Suppressor macrophage treated with lipopolysaccharide for 4 hours (primary cell): ENCODE measurements at places on chromosomes 5 and 9.
A peak's percentile ranks its signal among the peaks of the same experiment; 100 is the strongest.

- DNase-seq, result no peak
These were observed 722.8 kb upstream of the GRAMD2B start for GRCh38 chr5:125700380-125700861.

DNA sequence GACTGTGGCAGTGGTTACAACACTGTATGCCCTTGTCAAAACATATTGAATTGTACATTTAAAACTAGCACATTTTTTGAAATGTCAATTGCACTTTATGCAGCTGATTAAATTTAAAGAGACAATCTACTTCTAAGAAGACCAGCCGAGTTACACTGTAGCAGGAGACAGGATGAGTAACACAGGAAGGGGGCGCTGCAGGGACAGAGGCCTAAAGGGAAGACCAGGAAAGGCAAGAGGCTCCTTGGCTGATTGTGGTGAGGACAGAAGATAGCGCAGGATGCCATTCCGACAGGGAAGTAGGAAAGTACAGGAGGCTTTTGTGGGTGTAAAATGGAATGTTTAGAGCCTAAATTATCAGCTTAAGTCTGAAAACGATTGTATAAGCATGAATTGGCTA lies 28.2 kb upstream of the PPP2R2B start:
- no peak for DNase-seq

DNA sequence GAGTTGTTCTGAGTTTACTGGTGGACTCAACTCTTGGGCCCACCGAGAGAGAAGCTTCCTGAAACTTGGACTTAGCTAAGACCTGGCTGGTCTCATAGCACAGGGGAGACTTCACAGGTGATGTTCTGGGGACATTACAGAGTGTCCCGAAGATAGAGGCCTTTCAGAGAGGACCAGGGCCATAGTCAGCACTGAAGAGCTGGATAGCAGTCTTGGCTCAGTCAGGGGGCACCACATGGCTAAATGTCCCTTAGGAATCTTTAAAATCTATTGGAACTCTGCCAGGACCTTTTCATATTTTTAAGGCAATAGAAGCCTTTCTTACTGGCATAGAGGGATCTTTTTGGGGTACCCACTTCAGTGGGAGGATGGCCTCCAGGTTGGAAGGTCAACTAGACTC lies 59.8 kb upstream of the CPLX2 start:
- no peak for DNase-seq

DNA sequence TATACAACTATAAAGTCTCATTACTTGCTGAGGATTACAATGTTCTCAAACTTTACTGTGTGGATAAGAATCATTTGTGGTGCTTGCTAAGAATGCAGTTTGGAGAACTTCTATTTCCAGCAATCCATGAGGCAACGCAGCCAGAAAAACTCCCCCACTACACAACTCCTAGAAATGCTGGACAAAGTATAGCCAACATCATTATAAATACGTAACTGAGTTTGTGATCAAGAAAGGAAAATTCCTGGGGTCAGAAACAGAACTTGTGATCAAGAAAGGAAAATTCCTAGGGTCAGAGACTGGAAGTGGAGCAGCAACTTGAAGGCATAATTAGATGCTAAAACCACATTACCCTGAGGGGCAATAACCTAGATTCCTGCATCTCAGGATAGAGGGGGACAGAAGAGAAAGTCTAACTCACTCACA lies 81.1 kb downstream of the MAT2B start:
- DNase-seq, result no peak

DNA sequence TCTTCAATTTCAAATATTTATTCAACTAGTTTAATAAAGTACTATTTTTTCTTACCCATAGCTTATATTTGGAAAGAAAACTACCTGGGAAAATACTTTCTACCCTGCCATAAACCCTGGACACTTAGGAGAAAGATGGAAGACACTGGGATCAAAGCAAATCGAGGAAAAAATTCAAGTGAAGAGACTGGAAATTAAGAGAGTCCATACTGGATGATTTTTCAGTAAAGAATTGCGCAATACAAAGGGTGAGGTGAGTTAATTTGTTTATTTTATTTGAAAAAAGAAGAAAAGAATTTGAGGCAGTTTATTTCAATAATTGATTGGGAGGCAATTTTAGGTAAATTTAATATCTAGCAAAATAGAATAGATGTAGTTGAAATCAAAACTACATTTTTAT lies 331.8 kb upstream of the ITGA1 start:
- no peak for DNase-seq

DNA sequence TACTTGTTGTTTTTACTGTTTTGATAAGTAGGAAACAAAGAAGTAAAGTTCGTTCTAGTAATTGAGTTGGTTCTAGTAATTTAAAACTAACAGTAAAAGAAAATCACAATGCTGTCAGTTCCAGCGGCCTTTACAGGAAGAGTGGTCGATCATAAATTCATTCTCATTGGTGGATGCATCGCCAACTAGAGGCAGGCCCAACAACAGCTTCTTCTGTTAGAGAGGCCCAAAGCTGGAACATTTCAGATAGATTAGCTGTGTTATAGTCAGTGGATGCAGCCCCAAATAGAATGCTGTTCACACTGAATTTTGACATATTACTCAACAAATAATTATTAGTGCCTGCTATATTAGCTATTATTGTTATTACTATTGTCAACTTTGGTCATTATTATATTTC lies 80.8 kb downstream of the ARRDC3 start:
- DNase-seq, result no peak

- DNase-seq, result peak; percentile 2
These were observed 142.5 kb downstream of the ACER2 start for GRCh38 chr9:19551124-19551929.

- no peak for DNase-seq
These were observed 3.2 kb downstream of the ZNF131 start for GRCh38 chr5:43123887-43124286.

- DNase-seq, result peak; percentile 91
These were observed 91.3 kb upstream of the ZNF366 start for GRCh38 chr5:72598401-72599064.

DNA sequence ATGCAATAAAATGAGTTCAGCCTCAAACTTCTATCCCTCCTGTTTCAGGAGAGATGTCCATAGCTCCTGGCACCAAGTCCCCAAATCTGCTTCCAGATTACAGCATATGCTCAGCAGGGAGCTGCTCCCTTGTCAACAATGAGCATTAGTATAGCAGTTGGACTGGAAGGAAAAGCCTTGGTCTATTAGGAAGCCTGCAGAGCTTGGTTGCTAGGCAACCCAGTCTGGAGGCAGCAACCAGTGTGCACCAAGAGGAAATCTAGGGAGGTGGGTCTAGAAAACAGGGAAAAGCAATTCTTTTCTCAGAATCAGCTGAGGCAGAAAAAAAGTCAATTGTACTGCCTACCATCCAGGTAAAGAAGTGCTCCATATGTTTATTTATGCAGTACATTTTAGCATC lies 229.5 kb upstream of the NMUR2 start:
- no peak for DNase-seq

DNA sequence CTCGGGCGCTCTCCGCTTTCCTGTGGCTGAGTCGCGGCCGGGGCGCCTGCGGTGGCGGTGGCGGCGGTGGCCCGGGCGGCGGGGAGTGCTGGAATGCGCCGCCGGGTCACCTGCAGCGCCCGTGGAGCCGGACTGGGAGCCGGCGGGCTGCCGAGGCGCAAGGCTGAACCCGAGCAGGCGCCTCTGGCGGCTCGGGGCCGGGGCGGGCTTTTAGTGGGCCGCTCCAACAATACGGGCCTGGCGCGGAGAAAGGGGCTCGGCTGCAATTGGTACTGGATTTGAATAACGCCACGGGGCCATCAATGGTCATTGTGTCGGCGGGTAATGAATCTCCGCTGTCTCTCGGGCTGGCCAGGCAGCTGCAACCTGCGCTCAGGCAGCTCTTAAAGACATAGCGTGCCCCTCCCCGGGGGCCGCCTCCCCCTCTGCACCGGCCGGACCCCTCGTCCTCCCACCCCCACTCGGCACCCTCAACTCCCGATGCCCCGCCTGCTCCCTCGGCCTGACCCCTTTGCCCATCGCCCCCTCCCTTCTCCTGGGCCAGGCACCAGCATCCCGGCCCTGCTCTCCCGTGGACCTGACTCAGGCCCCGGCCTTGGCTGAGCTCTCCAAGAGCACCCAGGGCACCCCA lies 22.1 kb downstream of the URM1 start:
- no peak for DNase-seq

DNA sequence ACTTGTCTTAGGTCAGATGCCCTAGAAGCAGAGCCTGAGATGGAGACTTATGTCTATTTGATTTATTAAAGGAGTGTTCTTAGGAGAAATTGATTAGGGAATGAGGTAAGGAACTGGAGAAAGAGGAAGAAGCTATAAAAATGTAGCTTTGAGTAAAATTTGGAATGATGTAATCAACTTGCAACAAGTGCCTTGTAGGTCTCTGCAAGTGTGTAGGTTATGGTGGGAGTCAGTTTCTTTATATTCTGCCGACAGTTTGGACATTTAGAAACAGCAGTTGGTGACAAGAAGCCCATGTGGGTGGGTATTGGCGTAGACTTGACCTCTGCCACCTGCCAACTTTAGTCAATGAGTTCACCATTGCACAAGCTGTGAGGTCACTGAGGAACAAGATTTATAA lies 986.5 kb downstream of the CDH18 start:
- DNase-seq, result no peak

- no peak for DNase-seq
These were observed 4.0 kb downstream of the GADD45G start for GRCh38 chr9:89608641-89609335.

DNA sequence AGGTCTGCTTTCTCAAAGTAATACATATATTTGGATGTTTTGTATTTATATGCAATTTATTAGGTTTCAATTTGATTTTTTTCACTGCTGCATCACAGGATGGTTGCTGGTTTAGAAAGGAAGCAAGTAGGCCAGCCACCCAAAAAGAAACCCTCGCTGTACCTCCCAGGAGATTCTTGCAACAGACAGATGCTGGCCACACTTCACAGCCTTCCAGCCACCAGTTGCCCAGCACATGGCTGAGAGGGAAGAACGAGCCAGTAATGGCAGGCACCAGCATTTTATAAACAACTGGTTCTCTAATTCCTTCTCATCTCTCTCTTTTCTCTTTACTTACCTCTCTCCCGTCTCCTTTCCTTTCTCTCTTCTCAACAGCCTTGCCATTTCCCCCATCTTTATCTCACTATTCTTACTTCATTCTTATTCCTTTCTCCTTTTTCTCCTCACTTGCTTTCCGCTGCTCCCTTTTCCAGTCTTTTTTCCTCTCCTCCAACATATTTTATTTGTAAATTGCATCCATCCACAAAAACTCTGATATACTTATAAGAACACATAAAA lies 38.9 kb downstream of the EFNA5 start:
- DNase-seq, result no peak

DNA sequence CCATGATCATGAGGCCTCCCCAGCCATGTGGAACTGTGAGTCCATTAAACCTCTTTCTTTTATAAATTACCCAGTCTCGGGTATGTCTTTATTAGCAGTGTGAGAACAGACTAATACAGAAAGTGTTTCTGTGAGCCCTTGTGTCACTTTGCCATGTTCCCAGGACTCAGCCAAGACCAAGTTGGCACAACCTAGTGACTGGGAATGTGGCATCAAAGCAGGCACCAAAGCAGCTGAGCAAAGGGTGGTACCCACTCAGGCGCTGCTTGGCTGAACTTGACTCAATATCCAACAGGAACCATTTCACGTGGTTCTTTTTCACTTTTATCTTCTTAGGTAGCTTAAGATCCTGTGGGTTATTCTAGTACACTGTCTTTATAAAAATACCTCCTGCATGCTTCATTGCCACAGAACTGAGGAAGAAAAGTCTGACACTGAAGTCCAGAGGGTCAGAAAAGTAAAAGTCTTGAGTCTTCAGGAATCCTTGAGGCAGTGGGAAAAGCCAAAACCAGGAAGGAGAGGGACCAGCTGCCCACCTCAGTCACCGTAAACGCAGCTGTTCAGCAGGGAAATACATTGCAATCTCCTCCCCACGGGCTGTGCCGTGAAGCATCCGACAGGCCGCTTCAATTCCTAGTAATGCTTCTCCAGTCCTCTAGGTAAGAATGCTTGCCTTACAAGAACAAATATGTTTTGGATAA lies 90.5 kb upstream of the RETREG1 start:
- DNase-seq, result no peak

DNA sequence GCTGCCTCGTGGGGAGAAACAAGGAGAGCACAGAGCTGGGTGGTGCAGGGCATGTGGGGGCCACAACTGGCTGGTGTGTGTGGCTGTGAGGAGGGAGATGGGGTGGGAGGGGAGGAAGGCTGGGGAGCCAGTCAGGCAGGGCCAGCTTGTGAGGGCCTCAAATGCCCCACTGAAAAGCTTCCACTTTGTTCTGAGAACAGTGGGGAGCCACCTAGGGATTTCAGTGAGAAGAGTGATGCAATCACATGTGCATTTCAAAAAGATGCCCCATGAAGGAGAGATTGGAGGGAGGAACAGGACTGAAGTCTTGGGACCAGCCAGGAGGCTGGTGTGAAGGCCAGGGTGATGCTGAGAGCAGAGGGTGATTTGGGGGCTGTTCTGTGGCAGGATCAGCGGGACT lies 1.3 kb downstream of the OR13J1 start:
- DNase-seq, result no peak

GRCh38 chr9:124794902-124795491 lies 18.1 kb downstream of the OLFML2A start:
- DNase-seq, result no peak

- no peak for DNase-seq
These were observed 6.9 kb downstream of the SREK1 start for GRCh38 chr5:66151030-66151429.

GRCh38 chr5:91266184-91266705 lies 116.9 kb downstream of the ARRDC3 start:
- DNase-seq, result peak; percentile 25

DNA sequence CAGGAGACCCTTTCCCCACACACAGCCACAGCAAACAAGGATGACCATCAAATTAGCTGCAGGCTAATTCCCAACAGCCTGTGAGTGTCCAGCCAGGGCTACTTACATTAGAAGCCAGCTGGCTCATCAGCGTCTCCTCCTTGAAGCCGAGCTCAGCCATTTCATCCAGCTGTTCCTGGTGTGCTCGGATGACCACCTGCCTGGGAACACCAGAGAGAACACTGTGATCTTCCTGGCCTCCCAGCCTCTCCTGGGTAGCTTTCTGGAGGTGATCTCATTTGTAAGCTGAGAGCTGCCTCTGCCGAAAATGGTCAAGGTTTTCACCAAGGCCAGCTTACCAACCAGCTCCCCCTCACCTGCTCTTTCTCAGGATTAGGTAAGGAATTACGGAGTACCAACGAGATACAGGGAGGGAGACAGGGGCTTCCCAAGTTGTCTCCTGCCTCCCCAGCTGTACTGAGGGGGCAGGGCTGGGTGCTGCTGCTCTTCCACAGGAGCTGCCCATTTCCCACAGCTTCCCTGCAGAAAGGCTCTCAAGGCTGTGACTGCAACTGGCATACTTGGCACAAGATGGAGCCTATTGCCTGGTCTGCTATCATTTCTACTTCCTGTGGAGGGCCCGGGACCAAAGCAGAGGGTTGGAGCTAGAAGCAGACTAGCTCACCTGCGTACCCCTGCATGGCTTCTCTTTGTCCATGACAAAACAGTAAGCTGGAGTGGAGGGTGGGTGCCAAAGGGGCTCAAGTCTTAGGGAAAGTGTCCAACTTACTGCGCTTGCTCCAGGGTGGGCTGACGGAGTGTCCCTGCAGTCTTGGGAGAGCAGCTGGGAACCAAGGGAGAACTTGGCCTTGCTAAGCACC lies 73.9 kb downstream of the KIF24 start:
- DNase-seq, result no peak
